ENCODE measurements at places on chromosomes 5 and 9.

DNA sequence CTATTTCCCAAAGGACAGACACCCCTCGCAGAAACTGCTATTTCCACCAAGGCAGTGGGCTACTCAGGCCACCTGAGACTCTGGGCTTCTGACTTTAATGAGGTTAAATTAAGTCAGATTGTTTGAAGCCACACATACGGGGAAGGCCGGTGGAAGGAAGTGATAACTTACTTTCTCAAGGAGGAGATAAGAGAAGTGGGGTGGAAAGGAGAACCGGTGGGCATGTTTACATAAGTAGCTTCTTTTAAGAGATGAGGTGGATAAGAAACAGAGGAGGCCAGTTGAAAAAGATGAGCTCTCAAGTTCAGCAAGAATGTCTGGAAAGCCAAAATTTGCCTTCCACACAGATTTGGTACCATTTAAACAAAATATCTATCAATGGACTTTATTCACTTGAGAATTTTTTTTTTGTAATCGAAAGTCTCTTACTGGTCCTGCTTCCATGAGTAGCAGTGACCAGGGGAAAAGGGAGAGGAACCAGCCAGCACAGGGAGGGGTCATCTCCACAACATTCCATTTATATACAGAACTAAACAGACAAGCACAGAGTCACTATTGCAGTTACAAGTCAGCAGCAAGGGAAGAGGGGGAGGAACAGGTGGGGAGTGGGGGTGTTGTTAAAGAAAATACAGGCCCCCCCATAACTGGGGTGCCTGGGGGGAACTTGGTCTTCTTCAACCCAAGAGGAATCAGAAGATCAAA, 20.0 kb downstream of the CCDC125 start:
- DNase-seq = no peak

- no peak for DNase-seq
Measured at GRCh38 chr9:123959787-123960186, 29.9 kb upstream of the DENND1A start.

DNA sequence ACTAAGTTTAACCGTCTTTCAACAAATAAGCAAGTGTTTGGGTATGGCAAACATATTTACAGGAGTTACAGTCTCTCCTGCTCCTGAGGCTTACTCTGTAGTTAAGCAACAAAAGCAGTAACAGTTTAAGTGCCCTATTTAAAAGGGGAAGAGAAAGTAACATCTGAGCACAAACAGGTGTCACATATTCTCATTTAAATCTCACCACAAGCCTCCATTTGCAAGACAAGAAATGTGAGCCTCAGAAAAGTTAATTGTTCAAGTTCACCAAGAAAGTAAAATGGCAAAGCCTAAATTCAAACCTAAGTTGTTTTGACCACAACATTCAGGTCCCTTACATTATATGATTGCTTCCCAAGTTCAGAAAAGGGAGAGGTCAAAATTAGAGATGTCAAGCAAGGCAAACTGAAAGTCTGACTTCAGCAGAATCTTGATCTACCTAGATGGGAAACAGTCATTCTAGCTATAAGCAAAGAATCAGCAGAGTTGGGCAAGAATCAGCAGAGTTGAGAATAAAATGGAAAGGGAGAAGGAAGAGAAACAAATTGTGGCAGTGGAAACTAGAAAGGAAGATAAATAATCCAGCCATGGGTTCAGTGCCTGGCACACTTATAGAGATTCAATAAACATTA, 93.4 kb downstream of the STRBP start:
- no peak for DNase-seq

- DNase-seq = no peak
Measured at GRCh38 chr9:106503759-106504158, 359.2 kb upstream of the ZNF462 start.

- no peak for DNase-seq
Measured at GRCh38 chr5:141695627-141696215, 13.7 kb upstream of the ARAP3 start.

GRCh38 chr9:107740088-107740980, 250.8 kb upstream of the KLF4 start:
- DNase-seq = no peak

GRCh38 chr5:10453545-10453944, 11.9 kb downstream of the ROPN1L start:
- no peak for DNase-seq

GRCh38 chr9:126240835-126241234, 85.8 kb upstream of the MVB12B start:
- no peak for DNase-seq

- no peak for DNase-seq
Measured at GRCh38 chr5:133523013-133523658, 89.2 kb downstream of the FSTL4 start.

DNA sequence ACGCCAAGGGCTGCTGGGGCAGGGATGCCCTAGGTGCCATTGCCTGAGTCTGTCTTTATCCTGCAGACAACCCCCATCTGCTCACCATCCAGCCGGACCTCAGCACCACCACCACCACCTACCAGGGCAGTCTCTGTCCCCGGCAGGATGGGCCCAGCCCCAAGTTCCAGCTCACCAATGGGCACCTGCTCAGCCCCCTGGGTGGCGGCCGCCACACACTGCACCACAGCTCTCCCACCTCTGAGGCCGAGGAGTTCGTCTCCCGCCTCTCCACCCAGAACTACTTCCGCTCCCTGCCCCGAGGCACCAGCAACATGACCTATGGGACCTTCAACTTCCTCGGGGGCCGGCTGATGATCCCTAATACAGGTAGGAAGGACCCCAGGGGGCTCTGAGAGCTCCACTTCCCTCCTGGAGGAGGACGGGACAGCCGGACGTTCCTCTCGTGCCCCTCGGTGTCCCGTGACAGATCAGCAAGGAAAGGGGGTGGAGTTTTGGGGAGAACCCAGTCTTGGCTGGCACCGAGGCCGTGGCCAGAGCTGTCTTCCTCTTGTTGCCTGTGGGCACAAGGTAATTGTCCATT, 24.9 kb downstream of the HK3 start:
- DNase-seq = no peak

- DNase-seq = no peak
Measured at GRCh38 chr9:92771309-92771708, 6.7 kb upstream of the BICD2 start.

GRCh38 chr9:89309608-89310474, 1.2 kb upstream of the CKS2 start:
- DNase-seq = no peak

DNA sequence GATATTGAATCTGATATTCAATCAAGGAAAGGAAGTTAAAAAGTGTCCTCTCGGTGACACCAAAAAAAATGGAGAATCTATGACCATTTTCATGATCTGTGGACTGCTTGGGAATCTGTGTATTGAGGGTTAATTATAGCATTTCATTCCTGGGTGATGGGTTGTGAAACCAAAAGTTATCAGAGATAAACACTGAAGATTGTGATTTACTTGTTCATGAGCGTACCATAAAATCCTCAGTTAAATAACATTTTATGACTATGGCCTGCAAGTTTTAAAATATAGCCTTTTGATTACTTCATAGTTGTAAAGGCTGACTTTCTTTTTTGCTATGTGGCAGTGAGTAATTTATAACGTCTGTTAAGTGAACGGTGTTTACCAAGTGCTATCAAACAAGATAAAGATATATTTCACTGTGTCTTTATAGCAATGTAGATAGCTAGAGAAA, 267.9 kb upstream of the SEMA6A start:
- DNase-seq = no peak

GRCh38 chr5:82636591-82636990, 358.4 kb upstream of the RPS23 start:
- DNase-seq = no peak

GRCh38 chr5:138438724-138439476, at the start of gene REEP2:
TSS of gene REEP2 (plus strand) at chr5:138439057. CDS start at chr5:138439209, 152 bp downstream.
- peak; percentile 57 for DNase-seq

DNA sequence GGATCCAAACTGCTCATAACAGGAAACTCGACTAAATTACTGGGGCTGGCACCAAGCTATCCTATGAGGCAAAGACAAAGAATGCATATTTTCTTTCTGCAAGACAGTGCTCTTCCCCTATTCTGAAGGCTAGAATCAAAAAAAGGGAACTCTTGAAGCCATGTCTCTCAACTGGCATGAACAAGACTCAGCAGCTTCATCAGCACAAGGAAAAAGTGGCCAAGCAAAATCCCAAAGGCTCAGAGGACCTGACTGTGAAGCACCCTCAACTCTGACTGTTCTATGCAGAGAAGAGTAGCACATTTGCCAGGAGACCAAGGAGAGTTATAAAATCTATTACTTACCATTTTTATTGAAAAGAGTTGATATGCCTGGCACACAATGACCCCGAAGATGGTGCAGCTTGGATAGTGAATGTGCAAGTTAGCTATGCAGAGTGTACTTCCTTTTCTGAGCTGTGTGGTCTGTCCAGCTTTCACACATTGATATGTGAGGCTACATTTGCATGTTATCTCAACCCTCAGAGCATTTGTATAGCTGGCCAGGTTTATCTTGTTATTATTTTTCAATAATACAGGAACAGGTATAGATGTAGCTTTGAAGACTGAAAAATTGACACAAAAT, 51.0 kb upstream of the FYB1 start:
- DNase-seq = no peak

- no peak for DNase-seq
Measured at GRCh38 chr5:135318037-135318436, 81.0 kb downstream of the MACROH2A1 start.

DNA sequence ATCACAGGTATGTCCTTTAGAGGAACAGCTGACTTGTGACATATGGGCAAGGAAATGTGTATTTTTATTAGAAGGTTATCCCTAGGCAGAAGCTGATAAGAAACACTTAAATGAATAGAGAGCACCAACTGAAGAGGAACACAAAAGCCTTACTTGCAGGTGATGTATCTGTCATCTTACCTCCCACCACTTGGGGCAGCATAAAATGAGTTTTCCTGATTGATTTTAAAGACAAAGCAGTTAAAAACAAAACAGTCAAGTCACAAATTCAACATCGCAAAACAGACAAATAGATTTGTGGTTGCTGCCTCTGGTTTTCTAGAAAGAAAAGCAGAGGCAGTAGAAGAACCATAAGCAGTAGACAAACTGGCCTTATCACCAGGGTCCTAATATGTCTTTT, 302.4 kb upstream of the ZNF462 start:
- no peak for DNase-seq

GRCh38 chr9:116646661-116647514, 40.2 kb upstream of the TRIM32 start:
- no peak for DNase-seq

GRCh38 chr9:108269371-108269770, 586.4 kb downstream of the ACTL7B start:
- no peak for DNase-seq

- no peak for DNase-seq
Measured at GRCh38 chr5:176882567-176882903, 16.6 kb downstream of the HK3 start.

GRCh38 chr9:82105729-82106128, 117.2 kb downstream of the SPATA31D1 start:
- DNase-seq = no peak

DNA sequence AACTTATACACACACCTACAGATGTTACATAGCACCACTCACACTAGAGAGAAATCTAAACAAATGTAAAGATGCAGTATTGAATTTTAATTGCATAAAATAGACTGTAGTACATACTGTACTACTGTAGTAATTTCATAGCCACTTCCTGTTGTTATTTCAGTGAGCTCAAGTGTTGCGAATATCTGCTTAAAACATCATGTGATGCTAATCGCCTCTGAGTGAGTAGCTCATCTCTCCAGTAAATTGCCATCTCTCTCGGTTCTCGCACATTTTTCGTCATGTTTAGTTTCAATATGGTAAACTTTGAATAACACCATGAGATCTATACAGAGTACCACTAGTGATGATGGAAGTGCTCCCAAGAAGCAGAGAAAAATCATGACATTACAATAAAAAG, 22.0 kb upstream of the ARHGEF28 start:
- no peak for DNase-seq

GRCh38 chr9:7316166-7316795, 483.3 kb downstream of the DMAC1 start:
- DNase-seq = no peak

DNA sequence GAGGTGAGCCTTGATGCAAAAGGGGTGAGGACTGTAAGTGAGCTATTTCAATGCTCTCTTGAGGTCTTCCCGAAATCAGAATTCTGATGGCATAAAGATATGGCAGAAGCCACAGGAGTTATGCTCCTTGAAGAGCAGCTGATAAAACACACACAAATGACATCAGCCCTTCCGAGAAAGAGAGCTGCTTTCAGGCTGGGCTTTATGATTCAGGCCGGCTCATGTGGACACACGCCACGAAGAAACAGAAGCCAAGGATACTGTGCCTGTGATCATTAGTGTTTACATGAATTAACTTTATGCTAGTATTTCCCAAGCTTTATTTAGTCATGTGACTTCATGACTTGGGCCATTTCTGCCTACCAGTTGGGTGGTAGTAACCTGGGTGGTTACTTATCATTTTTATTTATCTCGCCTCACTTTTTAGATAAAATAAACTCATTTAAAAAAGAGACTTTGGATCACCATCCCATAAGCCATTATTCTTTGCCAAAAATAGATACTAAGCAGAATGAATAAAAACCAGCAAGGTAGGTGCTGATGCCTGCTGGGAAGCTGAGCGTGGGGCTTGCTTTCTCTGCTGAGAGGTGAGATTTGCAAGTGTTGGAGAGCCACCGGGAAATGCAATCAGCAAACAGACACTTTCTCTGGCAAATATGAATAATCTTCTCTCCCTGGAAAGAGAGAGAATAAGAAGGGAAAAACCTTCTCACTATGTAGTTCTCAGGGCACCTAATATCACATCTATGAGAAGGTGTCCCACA, 73.0 kb upstream of the SLC25A51 start:
- no peak for DNase-seq

GRCh38 chr5:81086881-81087281, 126.7 kb downstream of the RASGRF2 start:
- DNase-seq = no peak

DNA sequence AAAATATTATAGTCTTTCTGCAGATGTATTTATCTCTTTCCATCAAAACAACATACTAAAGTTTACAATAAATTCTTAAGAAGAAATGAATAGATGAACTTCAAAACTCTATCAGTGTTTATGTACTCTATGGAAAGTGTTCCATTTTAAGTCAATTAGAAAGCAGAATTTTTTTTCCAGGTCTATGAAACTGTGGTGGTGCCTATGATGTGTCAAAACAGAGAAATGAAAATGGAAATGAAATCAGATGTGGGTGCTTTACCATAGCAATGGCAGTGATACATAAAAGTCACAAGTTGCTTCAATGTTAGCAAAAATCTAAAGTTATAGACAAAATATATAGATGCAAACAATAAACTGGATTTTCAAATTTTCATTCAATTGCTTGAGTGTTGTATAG, 97.3 kb downstream of the PTCH1 start:
- no peak for DNase-seq

GRCh38 chr5:14362491-14362890, 219.1 kb upstream of the OTULINL start:
- DNase-seq = no peak

GRCh38 chr9:95349091-95350038, 31.9 kb upstream of the FANCC start:
- DNase-seq = no peak

Data from CD4-positive, alpha-beta T cell treated with Interleukin-17A for 4 hours (primary cell).